Stimulated activated CD4-positive, alpha-beta T cell treated with anti-CD3 and anti-CD28 coated beads, Interleukin-1b, Interleukin-23, amount 100 ng/mL, for 1 hour (primary cell): ENCODE measurements at places on chromosomes 2 and 18.

GRCh38 chr2:241775223-241776177 is 1.1 kb upstream of the GAL3ST2 start:
- DNase-seq = no peak

DNA sequence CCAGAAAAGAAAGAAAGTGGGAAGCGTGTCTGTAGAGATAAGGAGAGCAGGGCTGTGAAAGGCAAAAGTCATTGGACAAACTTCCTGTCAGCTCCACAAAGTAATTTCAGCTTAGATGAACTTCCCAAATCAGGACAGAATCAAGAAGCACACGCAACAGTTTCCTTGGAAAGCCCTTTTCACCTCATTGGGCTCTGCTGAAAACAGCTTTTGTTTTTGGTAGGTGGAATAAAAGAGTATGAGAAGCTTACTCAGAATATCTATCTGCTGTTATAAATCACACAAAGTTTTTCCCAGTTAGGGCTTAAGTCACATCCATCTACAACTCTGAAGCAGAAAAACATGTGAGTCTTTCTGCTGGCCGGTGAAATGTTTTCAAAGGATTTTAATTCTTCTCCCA is 42.4 kb upstream of the EFEMP1 start:
- DNase-seq = no peak

- DNase-seq = no peak
Observed at GRCh38 chr2:109374548-109375130, 239.1 kb downstream of the SEPTIN10 start.

DNA sequence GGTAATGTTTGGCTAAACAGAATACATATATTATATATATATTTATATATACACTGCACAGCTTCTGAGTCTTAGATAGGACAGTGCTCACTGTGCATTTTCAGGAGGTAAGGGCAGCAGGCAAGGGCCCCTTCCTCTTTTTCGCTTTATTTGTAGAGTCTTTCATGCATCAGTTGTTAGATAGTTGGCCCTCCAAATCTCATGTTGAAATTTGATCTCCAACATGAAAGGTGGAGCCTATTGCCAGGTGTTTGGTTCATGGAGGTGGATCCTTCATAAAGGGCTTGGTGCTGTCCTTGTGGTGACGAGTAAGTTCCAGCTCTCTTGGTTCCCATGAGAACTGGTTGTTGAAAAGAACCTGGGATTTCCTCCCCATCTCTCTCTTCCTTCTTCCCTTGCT is 48.1 kb downstream of the TSN start:
- DNase-seq = no peak

DNA sequence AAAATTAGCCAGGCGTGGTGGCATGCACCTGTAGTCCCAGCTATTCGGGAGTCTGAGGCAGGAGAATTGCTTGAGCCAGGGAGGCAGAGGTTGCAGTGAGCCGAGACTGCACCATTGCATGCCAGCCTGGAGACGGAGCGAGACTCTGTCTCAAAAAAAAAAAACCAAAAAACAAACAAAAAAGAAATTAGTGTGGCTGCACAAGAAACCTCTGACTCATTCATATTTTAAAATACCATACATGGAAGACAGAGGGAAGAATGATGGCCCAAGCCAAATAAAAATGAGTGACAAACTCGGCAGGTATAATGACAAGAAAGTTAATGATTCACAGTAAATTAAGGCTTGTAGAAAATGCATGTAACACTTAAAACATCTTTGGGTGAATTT is 875.8 kb downstream of the EPHA4 start:
- DNase-seq = no peak

GRCh38 chr2:41900101-41900577 is 147.7 kb upstream of the PKDCC start:
- DNase-seq = no peak

DNA sequence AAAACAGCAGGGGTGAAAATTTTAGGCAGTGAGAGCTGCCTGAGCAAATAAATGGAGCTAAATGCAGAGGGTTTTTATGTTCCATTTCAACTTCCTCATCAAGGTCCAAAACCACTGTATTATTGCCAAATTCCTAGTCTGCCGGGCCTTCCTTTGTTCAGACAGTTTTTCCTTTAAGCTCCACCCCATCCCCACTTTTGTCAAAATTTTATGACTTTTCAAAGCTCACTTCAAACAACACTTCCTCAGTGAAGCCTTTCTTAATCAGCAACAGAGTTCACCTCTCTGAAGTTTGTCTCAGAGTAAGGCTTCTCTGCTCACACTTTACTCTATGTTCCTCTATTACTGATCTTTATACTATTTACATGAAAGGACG is 81.3 kb downstream of the CERKL start:
- no peak for DNase-seq

- DNase-seq = no peak
Observed at GRCh38 chr2:230262246-230262645, 36.7 kb downstream of the SP140 start.

DNA sequence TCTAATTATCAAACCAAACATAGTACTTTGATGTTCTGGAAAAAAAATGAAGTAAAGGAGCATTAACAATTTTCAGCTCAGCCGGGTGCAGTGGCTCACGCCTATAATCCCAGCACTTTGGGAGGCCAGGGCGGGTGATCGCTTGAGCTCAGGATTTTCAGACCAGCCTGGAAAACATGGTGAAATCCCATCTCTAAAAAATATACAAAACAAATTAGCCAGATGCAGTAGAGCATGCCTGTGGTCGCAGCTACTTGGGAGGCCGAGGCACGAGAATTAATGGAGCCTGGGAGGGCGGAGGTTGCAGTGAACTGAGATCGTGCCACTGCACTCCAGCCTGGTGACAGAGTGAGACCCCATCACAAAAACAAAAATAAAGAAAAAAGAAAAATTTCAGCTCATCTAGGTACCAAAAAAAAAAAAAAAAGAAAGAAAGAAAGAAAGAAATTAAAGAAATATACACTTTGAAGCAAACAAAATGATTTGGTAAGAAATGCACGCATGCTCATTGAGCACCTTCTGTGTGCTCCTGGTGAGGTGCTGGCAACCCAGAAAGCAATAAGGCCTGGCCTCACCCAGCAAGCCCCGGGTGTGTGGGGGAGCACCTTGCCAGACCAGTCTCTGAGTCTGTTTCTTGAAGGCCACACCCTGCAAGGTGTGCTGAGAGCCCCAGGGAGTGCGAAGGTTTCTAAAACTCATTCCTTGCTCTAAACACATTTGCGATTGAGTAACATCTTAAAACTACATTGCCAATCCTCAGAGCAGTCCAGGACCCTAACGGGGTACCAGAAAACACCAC is 133.5 kb downstream of the TFCP2L1 start:
- DNase-seq = no peak

DNA sequence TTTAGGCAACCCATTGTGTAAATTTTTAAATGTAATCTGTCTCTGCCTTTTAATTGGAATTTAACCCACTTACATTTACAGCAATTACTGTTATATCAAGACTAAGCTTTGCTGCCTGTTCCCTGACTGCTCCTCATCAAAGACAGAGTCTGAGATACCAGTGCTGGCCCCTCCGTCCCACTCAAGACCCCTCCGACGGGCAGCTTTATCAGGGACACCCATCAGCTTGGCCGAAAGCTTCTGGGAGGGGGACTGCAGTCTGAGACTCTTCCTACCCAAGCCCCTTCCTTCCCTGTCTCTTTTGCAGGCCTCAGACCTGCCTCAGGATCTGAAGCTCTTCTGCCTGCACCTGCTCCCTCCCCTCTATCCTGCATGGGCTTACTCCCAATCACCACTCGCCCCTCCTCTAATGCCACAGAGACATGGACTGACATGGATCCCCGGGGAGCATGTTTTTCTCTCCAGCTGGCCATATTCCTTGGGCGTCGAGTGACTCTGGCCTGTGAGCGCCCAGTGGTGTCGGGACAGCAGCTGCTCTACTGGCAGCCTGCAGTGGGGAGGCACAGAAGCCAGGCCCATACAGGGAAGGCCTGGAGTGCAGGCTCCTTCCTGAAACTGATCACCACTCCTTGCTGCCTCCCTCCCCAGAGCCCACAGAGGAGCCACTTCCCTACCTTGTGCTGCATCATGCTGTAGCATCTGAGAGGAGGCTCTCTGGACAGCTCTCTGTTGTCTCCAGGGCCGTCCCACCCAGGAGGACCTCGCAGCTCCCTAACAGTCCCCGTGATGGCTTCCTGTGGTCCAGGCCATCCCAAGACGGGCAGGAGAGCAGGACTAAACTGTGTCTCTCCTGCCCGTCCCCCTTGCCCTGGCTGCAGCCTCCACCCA is 3.7 kb upstream of the KIF1A start:
- DNase-seq = no peak
